MG63 (cell line): ENCODE measurements at places on chromosomes 3 and 15. TPM values are rescaled to one million over a fixed set of nuclear protein-coding genes. Genes with fewer than 3 reads are reported as not detected.
A peak's percentile ranks its signal among the peaks of the same experiment; 100 is the strongest.

MAP6D1 gene
- total RNA-seq = 3.1 TPM in 1 of 2 replicates, not detected in the other

PATL2 gene
- total RNA-seq = not detected in 2 replicates

LRRIQ4 gene
- total RNA-seq = not detected in 2 replicates

CASR gene
- not detected in 2 replicates for total RNA-seq

PLSCR2 gene
- total RNA-seq = not detected in 2 replicates

RAB6B gene
- total RNA-seq = 3.3 and 4.0 TPM in 2 replicates

LARP6 gene
- total RNA-seq = 62.8 and 116 TPM in 2 replicates

GABRB3 gene
- 1.8 and 3.6 TPM in 2 replicates for total RNA-seq

DNA sequence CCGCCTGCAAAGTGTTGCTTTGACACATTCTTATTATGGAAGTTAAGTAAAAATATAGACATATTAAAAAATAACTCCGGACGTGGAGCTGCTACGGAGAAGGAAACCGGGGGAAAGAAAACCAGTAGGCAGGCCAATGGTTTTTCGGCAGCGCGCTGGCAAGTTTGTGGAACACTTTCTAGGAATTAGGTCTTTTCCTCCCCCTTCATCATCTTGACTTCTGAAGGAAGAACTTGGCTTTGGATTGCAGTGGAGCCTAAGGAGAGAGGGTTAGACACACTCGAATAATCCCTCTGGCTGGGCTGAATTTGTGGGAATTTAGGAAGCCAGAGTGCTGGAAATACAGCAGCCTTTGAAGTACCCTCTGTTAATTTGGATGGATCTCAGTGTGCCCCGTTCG is 317 bp downstream of the ROBO2 start:
- no peak for DNase-seq

DNA sequence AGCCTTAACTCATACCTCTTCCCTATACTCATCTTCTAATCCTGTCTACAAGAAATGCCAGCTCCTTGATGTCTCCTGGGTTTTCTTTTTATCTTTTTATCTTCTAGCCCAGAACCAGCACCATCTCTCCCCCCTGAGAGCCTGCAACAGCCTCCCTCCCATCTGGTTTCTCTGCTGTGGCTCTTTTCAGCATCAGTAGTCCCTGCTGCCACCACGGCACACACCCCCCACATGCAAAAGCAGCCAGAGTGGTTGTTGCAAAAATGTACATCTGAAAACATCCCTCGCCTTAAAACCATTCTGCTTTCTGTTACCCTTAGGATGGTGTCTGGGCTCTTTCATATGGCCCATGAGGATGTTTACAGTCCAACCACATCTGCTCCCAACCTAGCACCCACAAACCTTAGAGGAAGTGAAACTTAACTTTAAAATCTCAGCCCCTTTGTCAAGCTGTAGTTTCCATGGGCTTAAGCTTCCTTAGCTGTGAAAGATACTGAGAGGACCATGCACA is 775 bp downstream of the TTC21A start:
- DNase-seq = no peak

DNA sequence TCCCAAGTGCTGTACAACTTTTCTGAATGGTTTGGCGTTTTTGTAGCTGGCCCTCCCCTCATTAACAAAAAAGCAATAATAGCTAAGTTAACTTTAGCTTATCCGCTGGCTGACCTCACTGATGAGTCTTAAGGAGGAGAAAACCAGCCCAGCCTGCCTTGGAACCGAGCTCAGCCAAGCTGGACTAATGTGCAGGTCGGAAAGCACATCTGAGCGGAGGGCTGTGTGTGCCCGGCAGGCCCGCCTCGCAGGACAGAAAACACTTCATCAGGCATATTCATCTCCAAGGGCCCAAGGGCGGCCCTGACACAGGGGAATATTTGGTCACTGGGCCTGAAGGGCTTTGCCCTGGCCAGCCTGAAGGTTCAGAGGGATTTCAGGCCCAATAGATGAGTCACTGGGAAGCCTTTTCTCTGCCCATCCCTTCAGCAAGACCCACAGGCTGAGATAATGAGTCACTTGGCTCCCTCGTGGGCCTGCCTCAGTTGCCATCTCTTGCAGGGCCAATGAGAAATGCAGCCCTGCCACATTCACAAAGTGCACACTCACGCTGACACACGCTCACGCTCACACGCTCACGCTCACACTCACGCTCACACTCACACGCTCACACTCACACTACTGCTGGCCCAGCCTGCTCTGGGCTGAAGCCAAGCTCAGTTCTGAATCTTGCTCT is 75.1 kb downstream of the SLC12A8 start:
- peak; percentile 93 for DNase-seq

GRCh38 chr15:73596174-73596573 is 37.0 kb downstream of the NPTN start:
- no peak for DNase-seq

DNA sequence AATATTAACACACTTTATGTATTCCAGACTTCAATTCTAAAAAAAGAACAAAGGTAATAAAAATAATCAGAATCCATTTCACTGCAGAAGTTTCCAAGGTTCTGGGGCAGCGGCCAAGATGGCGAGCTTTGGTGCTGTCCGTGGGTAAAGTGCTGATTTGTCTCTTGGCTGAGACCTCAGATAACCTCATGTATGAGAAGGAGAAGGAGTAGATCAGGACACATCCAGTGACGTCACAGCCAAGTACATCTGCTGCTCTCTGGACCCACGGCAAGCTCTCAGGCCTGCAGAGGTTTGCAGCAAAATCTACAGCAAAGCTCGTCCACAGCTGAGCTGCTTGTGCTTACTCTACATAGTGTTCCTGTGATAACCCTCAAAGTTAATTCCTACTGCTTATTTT is 165.7 kb downstream of the MAGI1 start:
- DNase-seq = no peak

DNA sequence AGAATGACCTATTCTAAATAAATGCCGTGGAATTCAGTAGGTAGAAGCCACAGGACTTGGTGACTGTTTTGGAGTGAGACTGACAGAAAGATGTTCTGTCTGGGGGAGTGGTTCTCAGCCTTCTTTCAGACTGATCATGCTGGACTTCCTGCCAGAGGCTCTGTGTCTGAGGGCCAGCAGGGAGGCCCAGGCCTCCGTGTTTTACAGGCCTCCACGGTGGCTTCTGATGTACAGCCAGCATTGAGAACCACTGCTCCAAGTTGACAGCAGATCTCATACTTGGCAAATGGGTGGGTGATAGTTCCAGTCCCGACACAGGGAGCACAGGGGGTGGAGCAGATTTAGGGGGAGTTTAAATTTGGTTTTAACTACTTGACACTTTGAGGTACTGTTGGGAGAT is 6.7 kb upstream of the PIGZ start:
- no peak for DNase-seq

DNA sequence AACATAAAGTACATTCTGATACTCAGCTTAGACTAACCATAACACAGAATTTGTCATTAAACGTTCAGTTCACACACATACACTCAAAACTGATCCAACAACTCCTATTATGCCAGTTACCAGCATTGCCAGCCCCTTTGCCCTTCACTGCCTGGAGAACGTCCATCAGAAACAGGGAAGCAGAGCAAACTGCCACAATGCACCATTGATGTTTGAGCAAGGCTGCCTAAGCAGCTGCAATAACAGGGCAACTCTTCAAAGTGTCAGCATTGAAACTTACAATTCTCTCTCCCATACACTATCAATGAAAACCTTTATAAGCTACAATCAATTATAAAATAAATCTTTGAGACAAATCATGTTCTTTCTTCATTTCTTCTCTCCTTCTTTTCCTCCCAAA is 85.1 kb downstream of the ZBTB20 start:
- peak; percentile 42 for DNase-seq

- DNase-seq = no peak
These were observed 267.7 kb downstream of the CHL1 start for GRCh38 chr3:464255-464654.

- DNase-seq = no peak
These were observed 516.5 kb upstream of the PPP2R3A start for GRCh38 chr3:135449046-135449445.

DNA sequence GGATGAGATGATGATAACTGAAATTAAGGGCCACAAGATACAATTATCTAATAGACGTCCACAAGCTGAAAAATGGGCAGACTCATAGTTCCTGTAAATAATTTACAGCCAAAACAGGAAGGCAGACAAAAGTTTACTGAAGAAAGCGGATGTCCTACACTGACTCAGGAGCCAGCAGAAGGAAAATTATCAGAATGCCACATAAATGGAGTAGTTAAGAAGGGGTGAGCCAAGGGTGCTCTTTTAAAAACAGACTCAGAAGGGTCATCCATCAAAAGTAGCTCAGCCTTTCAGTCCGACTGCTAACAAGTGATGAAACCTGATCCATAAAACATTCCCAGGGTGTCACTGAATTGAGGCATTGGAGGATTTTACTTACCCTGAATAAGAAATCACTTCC is 39.8 kb downstream of the TUSC7 start:
- no peak for DNase-seq

- DNase-seq = no peak
These were observed 397.1 kb upstream of the CFAP20DC start for GRCh38 chr3:59446775-59447465.

GRCh38 chr3:4656626-4657328 is 163.6 kb downstream of the ITPR1 start:
- DNase-seq = no peak

- peak; percentile 95 for DNase-seq
These were observed 37.5 kb upstream of the MYZAP start for GRCh38 chr15:57554063-57554811.

DNA sequence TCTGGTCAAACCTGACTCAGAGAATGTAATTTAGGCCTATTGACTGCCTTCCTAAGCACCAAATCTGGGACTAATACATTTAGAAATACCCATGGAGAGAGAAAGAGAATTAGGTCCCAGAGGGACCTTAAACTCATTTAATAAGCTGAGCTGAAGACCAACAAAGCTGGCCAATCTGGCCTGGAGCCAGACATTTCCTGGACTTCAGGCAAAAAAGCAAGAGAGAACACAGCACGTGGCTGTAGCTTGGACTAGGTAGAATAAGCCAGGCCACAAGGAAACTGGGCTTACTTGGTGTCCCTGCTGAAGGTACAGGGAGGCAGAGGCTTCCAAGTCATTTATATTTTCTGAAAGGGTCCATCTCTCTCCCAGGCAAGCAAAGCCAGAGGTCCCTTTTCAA is 88.1 kb downstream of the RTP4 start:
- DNase-seq = no peak

DNA sequence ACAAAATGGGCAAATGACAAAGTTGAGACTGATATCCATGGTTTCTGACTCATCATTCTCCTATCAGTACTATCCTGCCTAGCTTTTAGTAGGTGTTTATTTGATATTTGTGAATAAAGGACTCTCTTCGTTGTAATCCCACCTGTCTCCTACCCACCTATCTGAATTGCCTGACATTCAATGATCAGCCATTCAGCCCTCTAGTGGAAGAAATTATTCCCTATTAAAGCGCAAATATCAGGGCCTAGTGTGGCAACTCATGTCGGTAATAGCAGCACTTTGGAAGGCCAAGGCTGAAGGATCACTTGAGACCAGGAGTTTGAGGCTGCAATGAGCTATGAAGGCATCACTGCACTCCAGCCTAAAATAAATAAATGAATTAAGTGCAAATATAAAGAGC is 195.7 kb upstream of the SETMAR start:
- DNase-seq = no peak

DNA sequence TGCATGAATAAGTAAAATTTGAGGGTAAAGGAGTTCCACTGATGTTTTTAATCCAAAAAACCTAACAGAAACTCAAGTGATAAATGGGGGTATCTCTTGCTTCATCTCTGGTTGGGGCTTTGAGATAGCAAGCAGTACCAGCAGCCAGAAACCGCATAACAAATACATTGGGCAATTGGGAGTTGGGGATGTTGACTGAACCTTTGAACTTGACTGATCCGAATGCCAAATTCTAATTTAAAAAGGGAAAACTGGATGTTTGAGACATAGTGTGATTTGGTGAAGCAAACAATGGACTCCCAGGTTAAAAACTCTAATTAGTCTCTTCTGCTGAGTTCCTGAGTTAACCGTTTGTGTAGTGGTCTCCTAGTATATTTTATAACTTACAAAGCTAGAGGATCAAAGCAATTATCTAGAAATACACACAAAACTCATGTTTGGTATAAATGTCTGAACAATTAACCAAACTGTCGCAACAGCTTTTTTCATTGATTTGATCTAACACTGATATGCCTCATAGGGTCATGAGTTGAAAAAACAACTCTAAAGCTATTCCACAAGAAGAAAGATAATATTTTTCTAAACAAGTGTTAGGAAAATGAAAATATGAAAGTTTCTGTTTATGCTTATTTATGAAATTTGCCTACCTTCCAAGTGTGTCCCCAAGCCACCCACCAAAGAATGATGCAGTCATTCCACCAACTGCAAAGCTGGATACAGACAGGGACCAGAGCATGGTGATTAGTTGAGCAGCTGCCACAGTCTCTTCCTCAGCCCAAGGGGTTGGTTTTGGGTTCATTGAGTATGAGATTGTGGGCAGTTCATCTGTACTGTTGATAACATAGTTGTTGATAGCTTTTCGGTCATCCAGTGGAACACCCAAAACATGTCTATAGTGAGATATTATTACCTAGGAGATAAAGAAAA is 12.4 kb downstream of the SLC2A2 start:
- DNase-seq = no peak

DNA sequence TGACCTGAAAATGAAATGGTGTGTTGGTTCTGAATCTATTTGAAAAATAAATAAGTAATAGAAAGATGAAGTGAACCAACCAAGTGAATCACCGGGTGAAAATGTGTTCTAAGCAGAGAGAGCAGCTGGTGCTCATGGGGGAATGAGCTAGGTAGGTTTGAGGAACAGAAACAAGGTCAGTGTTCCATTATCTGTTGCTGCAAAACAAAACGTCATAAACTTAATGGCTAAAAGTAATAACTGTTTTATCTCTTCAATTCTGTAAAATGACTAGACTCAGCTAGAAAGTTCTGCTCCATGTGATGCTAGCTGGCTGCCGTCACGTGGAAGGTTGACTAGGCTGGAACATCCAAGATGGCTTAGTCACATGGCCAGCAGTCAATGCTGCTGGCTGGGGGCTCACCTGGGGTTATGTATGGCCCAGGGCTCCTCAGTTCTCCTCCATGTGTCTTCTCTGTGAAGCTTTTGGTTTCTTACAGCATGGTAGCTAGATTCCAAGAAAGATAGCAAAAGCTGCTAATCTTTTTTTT is 13.3 kb upstream of the SH3BP5 start:
- no peak for DNase-seq
